ENCODE measurements at places on chromosomes 2 and 18. TPM values are rescaled to one million over a fixed set of nuclear protein-coding genes. Genes with fewer than 3 reads are reported as not detected.

KLHL30 gene
- 3.3 TPM for total RNA-seq

CRACDL gene
- 9.9 TPM for total RNA-seq

CCNYL1 gene
- total RNA-seq = 32.6 TPM

ARL6IP6 gene
- 19.6 TPM for total RNA-seq

- no peaks in the 10 kb centered on the region for H3K36me3 ChIP-seq
- H3K27me3 ChIP-seq = no peaks in the 10 kb centered on the region
- no peak overlapping the region for H3K4me3 ChIP-seq
- no peak for DNase-seq
- no peaks in the 10 kb centered on the region for H3K4me1 ChIP-seq
- no peak overlapping the region for H3K27ac ChIP-seq
These were observed 383.6 kb upstream of the SALL3 start for GRCh38 chr18:78595924-78596573.

PRKAG3 gene
- not detected for total RNA-seq

DNA sequence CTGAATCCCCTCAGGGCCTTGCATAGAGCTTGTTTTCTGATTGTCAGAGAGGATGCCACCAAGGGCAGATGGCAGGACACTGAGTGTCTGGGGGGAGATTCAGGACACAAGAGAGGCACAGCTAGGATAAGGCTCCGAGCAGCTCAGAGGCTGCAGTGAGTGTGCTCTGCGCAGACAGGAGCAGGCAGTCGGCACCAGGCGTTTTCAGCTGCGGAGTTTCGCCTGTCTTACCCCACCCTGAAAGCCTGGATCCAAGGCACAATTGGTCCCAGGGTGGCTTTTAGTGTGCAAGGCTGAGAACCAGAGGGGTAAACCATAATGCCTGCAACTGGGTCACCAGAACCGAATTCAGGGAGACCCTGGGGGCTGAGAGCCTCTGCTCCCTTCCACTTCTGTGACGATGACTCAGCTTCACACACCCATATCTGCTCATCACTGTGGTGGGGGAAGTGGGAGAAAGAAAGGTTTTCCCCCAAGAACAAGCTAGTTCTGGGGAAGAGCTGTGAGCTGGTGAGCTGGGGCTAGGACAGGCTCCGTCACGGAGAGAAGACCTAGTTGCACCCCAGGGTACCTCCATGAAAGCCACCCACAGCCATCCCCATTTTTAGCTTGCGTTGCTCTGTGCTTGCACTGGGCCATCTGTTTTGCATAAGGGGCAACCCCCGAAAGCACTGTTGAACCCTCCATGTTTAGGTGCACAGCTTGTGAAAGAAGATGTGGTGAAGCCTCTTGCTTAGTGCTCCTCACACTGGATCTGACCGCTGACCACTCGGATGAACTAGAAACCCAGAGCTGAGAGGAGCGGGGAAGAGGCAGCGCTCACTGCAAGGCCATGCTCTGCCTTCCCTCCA, 173.7 kb downstream of the CELF4 start:
- H3K27ac ChIP-seq = no peak overlapping the region
- DNase-seq = no peak
- no peaks in the 10 kb centered on the region for H3K27me3 ChIP-seq
- H3K4me3 ChIP-seq = no peak overlapping the region
- no peaks in the 10 kb centered on the region for H3K4me1 ChIP-seq

- no peak overlapping the region for H3K27ac ChIP-seq
- DNase-seq = no peak
- H3K4me1 ChIP-seq = no peaks in the 10 kb centered on the region
- no peak overlapping the region for H3K4me3 ChIP-seq
These were observed 152.3 kb downstream of the CCDC178 start for GRCh38 chr18:33288082-33288716.

ANKAR gene
- total RNA-seq = 2.6 TPM

GRCh38 chr2:99634234-99634633, 144.4 kb upstream of the REV1 start:
- H3K27ac ChIP-seq = no peak overlapping the region
- DNase-seq = no peak
- H3K4me1 ChIP-seq = peaks cover 6% of the 10 kb centered on the region
- no peaks in the 10 kb centered on the region for H3K27me3 ChIP-seq
- no peak overlapping the region for H3K4me3 ChIP-seq

CERKL gene
- not detected for total RNA-seq

DNA sequence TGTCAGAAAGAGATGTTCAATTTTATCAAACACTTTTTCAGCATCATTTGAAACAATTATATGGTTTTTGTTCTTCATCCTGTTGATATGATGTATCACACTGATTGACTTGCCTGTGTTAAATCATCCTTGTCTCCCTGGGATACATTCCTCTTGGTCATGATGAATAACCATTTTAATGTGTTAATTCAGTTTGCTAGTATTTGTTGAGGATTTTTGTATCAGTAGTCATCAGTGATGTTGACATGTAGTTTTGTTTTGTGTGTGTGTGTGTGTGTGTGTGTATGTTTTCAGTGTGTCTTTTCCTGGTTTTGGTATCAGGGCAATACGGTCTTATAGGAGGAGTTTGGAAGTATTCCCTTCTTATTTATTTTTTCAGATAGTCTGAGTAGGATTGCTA, 325.4 kb downstream of the ZNF804A start:
- H3K27ac ChIP-seq = no peak overlapping the region
- H3K27me3 ChIP-seq = no peaks in the 10 kb centered on the region
- no peak overlapping the region for H3K4me3 ChIP-seq
- H3K36me3 ChIP-seq = no peaks in the 10 kb centered on the region
- no peak for DNase-seq
- H3K4me1 ChIP-seq = no peaks in the 10 kb centered on the region

INO80C gene
- total RNA-seq = 0.26 TPM

DNA sequence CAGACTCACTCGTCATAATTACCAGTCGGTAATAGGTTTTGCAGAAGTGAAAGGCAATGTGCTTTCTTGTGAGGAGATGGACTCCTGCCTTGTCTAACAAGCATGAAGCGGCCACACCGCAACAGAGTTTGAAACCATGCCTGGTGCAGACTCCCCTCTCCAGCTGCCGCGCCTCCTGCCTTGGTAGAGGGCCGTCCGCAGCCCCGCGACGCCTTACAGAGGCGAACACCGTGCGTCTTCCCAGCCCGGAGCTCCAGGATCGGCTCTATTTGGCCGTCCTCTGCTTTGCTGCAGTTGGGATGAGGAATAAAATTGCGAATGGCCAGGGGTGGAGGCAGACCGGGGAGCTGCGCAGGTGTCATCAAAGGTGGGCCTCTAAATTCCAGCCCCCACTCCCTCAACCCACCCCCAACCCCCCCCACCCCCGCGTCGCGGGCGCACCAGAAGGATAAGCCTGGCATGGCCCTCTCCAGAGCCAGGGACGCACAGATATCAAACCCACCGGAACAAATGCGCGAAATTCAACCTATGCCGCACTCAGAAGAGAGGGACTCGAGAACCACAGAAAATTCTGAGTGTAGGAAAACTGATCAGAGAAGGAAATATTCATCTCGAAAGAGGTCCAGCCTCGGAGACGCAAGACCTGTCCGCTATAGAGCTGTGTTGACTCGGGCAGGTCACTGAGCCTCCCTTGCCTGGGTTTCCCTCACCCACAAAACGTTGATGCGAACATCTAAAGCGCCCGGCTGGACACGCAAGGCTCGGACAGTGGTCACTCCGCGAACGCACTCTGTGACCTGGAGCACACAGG, 1.1 kb downstream of the TRABD2A start:
- no peaks in the 10 kb centered on the region for H3K36me3 ChIP-seq
- DNase-seq = no peak
- no peak overlapping the region for H3K27ac ChIP-seq
- H3K27me3 ChIP-seq = no peaks in the 10 kb centered on the region
- peaks cover 20% of the 10 kb centered on the region for H3K4me1 ChIP-seq

DNA sequence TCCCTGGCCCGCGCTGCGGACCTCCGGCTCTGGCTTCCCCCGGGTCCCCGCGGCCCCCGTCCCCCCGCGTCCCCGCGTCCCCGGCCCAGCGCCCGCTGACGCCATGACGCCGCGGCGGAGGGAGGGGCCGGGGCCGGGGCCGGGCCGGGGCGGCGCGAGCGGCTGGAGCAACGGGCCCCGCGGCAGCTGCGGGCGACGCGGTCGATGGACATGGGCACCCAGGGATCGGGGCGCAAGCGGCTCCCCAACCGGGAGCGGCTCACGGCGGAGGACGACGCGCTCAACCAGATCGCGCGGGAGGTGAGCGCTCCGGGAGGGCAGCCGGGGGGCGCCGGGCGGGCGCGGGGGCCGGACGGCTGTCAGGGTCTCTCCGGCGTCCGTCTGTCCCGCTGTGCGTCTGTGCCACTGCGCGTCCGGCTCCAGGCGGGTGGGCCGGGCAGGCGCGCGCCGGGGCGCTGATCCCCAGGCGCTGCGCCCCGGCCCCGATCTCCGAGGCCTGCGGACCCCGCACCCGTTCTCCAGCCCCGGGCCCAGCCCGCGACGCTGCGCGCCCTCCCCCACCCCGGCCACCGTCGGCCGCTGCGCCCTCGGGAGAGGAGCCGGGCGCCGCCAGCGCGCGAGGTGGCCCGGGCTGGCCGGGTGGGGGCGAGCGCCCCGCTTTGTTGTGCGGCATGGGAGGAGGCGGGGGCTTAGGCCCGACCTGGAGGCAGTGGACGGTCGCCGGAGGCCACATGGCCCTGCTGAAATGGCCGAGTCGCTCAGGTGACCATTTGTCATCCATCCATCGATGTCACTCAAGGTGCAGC, at the start of gene LRRFIP1:
Gene LRRFIP1, plus strand, starts transcription at position 147 of the 806 bp plus-strand sequence. Its CDS starts 58 bp downstream, at position 205.
- peak; percentile 42 for DNase-seq
- H3K27me3 ChIP-seq = no peaks in the 10 kb centered on the region
- H3K4me3 ChIP-seq = peak within 1 kb of the TSS; percentile 32
- H3K4me1 ChIP-seq = no peaks in the 10 kb centered on the region
- no peaks in the 10 kb centered on the region for H3K36me3 ChIP-seq

DNA sequence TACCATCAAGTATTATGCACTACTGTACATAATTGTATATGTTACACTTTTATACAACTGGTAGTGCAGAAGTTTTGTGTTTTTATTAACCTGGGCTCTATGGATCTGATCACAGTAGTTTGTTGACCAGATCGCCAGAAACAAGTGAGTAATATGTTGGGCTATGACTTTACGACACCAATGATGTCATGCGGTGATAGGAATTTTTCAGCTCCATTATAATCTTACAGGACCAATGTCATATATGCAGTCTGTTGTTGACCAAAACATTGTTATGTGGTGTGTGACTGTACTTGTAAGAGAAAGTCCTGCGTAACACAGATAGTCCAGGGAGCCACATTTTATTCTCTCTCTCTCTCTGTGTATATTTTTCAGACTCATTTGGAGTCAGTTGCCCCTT, 4.5 kb upstream of the ACOXL start:
- no peaks in the 10 kb centered on the region for H3K4me1 ChIP-seq
- H3K27me3 ChIP-seq = no peaks in the 10 kb centered on the region
- H3K4me3 ChIP-seq = no peak overlapping the region
- no peak for DNase-seq
- H3K27ac ChIP-seq = no peak overlapping the region

DNA sequence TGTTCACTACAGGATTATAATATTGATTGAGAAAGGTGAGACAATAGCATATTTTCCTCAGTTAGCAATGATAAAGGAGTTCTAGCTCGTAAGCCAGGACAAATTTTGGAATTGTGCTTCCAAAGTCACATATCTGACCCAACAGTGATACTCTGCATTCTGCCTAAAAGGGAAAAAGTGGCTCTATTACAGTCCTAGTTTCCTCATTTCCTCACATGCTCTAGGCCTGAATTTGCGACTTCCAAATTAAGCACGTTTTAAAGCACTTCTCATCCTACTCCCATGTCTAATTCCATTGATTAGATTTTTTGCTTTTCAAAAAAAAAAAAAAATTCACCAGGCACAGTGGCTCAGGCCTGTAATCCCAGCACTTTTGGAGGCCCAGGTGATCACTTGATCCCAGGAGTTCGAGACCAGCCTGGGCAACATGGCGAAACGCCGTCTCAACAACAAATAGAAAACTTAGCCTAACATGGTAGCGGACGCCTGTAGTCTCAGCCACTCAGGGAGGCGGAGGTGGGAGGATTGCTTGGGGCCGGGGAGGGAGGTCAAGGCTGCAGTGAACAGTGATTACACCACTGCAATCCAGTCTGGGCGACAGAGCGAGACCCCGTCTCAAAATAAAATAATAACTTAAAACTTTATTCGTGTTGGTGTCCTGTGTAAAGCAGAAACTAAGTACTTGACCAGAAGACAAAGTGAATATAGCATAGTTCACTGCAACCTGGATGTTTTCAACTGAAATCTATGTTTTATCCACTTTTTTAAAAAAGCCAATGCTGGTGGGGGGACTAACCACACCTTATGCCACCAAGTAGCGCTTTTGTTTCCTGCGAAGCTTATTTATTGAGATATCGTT, 1.5 kb downstream of the ESCO1 start:
- peaks cover 9% of the 10 kb centered on the region for H3K4me1 ChIP-seq
- H3K27me3 ChIP-seq = no peaks in the 10 kb centered on the region
- no peaks in the 10 kb centered on the region for H3K36me3 ChIP-seq
- H3K27ac ChIP-seq = peak overlapping the region; percentile 89
- DNase-seq = no peak
- peak overlapping the region; percentile 57 for H3K4me3 ChIP-seq

DNA sequence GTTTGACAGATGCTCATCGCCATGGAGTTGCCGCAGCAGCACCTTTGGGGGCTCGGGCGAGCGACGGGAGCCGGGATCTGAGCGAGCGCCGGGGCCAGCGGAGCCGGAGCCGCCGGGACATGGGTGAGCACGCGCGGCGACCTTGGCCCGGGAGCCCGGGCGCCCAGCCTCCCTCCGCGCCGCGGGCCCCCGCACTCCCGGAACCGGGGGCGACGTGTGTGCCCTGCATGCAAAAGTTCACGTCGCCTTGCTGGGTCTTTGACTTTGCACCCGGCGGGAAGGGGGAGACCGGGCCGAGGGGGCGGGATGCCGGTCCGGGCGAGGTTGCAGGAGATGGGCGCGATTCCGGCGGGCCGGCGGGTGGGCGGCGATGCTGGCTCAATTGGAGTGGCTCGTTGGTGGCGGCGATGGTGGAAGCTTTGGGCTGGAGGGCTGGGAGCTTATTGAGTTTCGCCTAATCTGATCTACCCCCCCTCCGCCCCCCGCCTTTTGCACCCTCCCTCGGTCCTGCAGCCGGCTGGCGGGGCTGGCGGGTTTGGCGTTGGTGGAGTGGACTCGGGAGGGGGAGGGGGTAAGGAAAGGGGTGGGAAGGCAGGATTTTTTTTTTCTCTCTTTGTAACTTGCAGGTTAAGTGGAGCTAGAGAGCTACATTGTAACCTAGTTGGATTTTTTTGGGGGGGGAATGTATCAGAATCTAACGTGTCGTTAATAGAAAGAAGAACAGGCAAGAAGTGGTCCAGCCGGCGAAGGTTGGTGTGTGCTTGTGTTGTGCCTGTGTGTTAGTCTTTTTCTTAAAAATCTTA, at the start of gene SETBP1:
Gene SETBP1, plus strand, starts transcription at position 616 of the 803 bp plus-strand sequence. CDS start 20,459 bp downstream, outside the sequence.
- no peaks in the 10 kb centered on the region for H3K27me3 ChIP-seq
- H3K36me3 ChIP-seq = no peaks in the 10 kb centered on the region
- peaks cover 6% of the 10 kb centered on the region for H3K4me1 ChIP-seq
- peak; percentile 80 for DNase-seq
- peak within 1 kb of the TSS; percentile 95 for H3K27ac ChIP-seq

All from uterus (tissue), 4 donors.